NB4 (cell line): ENCODE measurements at places on chromosomes 1 and 21.

GRCh38 chr1:33456502-33456886 lies 16.0 kb upstream of the ZSCAN20 start:
- DNase-seq: no peak

GRCh38 chr1:65894738-65895605 lies 102.3 kb downstream of the PDE4B start:
- no peak for DNase-seq

GRCh38 chr1:236864996-236865817 lies 70.1 kb downstream of the MTR start:
- no peak for DNase-seq

DNA sequence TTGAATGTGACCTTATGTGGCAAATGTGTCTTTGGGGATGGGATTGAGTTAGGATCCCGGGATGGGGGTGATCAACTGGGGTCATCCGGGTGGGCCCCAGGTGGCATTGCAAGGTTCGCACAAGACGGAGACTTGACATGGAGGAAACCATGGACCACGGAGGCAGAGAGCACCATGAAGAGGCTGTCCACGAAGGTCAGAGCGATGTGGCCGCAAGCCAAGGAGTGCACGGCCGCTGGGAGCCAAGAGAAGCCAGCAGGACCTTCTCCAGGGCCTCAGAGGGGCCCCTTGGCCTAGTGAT lies 22.3 kb upstream of the COL18A1 start:
- no peak for DNase-seq

GRCh38 chr1:116738673-116739370 lies 15.4 kb upstream of the CD2 start:
- no peak for DNase-seq

- peak; percentile 57 for DNase-seq
Observed at GRCh38 chr1:235649368-235650163, at the start of gene GNG4. TSS of gene GNG4 (minus strand) at chr1:235649784. CDS start at chr1:235583838, 65,946 bp downstream.

DNA sequence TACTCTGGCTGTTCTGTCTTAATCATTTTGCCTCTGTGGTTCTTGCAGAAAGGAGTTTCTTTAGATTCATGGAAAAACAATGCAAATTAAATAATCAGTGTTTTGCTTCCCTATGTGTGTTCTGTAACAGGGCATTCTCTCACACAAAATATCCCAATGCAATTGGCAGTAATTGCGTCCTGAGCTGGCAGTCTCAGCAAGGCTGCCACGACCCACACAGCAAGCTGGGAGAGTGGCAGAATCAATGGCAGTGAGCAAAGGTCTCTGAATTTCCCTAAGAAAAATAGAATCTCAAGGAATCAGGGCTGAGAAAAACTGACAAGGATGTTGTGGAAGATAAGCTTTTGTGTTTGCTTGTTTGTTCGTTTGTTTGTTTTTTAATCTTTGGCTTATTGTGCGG lies 198.1 kb upstream of the ST6GALNAC5 start:
- no peak for DNase-seq

DNA sequence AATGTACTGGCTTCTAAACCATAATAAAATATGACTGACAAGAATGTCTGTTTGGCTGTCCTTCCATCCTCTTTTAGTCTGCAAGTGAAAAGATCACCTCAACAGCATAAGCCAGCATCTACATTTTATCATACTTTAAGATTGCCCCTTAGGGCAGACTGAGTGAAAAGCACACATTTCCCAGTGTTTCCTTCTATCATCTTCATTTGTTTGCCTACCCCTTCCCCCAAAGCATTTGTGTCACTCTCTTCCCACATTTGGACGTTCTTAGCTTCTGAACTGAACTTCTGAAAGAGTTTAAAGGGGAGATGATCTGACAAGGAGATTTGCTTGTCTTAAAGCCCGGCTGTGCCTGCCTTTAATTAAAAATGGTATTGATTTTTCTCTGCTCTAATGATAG lies 322.2 kb downstream of the SPATA17 start:
- no peak for DNase-seq

GRCh38 chr1:29513357-29513756 lies 277.0 kb downstream of the PTPRU start:
- peak; percentile 45 for DNase-seq
